ENCODE measurements at places on chromosomes 4 and X.

DNA sequence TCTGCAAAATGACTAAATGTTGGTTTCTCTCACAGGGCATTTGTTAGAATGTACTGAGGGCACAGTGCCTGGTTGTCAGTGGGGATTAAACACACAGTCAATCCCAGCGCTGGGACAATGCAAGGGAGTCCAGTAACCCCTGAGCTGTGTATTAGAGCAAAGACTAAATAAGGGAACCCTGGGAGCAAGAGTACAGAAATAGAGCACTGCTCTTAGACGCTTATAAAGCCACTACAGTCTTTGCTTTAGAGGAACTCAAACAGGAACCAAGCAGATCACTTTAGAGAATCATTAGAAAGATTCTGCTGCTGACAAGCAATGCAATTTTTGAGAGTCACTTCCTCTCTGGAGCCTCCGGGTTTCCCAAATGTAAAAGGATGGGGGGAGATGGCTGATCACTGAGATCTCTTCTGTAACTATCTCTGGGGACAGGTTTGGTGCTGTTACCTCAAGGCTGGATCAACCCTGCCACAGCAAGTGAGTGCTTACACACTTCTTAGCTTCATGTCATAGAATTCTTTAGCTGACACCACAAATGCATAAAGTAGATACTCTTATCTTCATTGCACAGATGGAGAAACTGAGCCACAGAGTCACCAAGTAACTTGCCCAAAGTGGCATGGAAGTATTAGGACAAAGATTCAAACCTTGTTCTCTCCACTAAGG, 137.8 kb upstream of the CPEB2 start:
- no peak for DNase-seq

DNA sequence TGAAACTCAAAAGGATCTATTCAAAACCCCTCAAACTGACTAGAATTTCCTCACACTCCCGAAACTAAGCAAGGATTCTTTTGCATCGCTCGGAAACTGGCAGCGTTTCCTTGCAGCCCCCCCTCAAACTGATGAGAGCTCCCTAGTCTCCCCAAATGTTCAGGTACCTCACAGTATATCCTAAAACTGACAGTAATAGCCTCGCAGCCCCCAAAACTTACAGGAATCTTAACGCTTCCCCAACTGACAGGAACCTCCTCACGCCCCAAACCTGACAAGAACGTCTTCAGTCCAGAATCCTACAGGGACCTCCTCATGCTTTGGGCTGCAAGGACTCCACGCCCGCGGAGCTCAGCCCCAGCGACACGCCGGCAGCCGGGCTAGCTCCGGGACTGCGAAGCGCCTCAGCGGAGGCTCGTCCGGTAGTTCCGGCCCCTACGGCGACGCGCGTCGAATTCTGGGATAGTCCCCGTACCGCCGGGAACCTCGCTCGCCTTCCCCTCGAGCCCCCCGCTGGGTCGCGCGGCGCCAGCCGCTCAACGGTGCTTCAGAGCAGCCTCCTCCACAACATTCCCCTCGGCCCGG, 640 bp downstream of the PHF8 start:
- no peak for DNase-seq

- no peak for DNase-seq
These were observed 39.9 kb downstream of the CCNG2 start for GRCh38 chr4:77196866-77197265.

- DNase-seq, result no peak
These were observed 107.6 kb upstream of the BMP3 start for GRCh38 chr4:80922941-80923340.

DNA sequence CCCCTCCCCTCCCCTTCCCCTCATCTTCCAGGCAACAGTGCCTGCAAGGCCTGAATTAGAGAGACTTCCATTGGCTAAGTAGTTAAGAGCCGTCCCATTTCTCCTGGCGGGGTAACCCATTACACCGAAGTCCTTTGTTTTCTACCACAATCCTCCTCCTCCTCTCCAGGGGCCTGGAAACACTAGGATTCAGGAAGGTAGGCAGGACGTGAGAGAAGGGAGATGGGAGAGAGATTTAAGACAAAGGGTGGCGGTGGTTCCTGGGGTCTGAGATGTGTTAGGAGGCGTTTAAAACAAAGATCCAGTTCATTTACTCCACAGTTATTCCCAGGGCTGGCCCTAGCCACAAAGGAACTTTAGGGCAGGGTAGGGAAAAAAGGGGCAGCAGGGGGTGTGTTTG, 28.0 kb downstream of the NYX start:
- DNase-seq, result no peak

- DNase-seq, result no peak
These were observed 19.3 kb downstream of the WDR13 start for GRCh38 chrX:48616576-48616975.

- DNase-seq, result peak; percentile 34
These were observed at the start of gene NPNT for GRCh38 chr4:105894660-105895582. NPNT (plus strand) TSS chr4:105895471; CDS start chr4:105895653, 182 bp downstream.

DNA sequence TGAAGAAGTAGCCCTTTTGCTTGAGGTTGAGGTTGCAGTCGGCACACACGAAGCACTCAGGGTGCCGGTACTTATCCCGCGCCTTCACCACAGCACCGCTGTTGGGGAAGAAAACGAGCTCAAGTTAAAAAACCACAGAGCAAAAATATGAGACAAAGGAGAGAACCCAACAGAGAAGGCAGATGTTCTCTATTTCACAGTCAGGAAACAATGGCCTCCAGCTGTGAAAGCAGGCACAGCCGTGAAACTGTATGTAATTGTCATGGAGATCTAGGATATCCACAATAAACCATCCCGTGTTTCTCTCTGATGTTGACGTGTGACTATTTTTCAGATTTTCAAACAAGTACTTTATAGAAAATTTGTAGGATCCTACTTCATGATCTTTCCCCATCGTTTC, 30.9 kb upstream of the CCDC110 start:
- DNase-seq, result no peak

DNA sequence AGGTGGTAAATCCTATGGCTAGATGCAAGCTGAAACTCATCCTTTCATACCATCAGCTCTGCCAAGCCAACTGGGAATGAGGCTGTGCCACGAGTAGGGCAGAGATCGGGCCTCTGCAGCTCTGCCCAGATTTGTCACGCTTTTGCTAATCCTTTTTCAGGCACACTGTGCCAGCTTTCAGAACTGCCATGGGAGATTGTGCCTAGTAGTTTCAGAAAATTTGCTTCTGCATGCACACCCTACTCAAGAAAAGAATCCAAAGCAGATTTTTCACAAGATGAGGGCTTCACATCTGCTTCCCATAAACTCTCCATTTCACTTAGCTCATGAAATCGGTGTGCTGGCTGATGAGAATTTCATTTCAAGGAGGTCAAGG, 3.3 kb upstream of the ADH7 start:
- DNase-seq, result no peak

DNA sequence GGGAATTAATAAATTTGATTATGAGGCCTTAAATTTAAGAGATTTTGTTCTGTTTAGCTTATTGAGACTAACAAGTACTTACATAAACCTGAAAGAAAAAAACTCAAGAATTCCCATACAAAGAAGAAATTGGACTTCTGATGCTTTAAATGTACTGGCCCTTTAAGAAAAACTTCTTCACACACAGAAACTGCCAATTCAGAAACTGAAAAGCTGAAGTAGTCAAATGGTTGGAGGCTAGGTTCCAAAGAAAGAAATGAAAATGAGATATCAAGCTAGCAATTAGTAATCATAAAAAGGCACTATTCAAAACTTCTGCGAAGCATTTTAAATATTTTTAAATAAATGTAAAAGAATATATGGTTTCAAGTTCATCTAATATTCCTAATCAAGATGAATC, 151.3 kb downstream of the THOC2 start:
- DNase-seq, result no peak

GRCh38 chr4:26682436-26682835, 98.6 kb downstream of the TBC1D19 start:
- DNase-seq, result no peak

DNA sequence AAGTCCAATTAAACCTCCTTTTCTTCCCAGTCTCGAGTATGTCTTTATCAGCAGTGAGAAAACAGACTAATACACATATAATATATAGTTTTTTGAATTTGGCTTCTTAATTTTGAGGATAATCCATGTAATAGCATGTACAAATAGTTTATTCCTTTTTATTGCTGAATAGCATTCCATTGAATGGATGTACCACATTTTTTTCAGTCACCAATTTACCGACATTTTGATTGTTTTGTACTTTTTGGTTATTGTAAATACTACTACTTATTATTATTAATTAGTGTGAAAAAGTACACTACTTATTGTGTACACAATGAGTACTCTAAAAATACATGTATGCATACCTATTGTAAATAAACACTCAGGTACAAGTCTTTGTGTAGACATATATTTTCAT, 42.3 kb upstream of the ANXA10 start:
- DNase-seq, result no peak

DNA sequence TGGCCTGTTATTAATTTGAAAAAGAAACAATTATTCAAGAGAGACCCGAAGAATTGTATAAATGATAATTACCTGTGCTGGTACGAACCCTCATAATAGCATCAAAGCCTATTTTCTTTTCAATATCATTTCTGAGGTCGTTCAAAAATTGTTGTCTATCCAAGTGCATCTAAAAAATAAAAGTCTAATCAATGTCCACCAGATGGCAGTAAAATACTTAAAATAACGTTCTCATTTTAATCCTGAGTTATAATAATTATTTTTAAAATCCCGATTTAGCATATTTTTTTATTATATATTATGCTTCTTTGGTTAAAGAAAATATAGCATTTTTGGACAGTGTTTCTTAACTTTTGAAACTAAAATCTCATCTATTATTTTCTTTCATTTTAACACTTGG, 55.7 kb downstream of the METTL14 start:
- no peak for DNase-seq

GRCh38 chrX:9921407-9921806, 45.8 kb upstream of the CLDN34 start:
- no peak for DNase-seq

DNA sequence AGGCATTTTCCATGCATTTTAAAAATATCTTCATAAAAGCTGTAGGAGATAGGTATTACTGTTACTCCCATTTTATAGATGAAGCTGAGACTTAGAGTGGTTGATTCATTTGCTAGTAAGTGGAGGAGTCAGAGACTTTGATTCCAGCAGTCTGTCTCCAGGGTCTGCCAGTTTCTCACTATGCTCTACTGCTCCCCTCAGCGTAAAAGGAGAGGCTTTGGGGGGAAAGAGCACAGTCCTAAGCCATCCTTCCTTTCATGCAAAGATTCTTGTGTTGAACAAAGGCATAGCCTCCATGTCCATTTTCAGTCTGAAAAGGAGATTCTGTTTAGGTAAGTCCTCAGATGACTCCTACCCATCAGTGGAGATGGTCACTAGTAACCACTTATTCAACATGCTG, 117.7 kb upstream of the TMEM150C start:
- no peak for DNase-seq

DNA sequence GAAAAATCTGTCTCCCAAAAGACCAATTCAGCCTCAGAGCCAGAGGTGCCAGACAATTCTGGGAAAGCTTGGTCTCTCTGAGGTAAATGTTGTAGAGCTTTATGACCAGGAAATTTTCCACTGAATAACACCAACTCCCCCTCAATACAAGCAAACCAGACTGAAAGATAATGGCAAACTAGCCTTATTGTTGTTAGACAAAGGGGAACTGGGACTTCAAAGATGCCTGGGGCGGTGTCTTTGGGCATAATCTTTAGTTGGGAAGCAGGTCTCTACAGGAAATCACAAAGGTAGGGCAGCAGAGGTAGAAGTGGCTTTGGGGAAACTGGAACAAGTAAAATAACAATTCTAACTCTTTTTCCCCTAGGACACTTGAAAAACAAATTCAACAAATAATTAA, 12.0 kb downstream of the COL4A6 start:
- no peak for DNase-seq

- DNase-seq, result no peak
These were observed 69.6 kb upstream of the BCOR start for GRCh38 chrX:40167233-40167849.

GRCh38 chr4:155353923-155354540, 22.7 kb downstream of the MAP9 start:
- no peak for DNase-seq

Data from NCI-H1105 (cell line).